Activated T-helper 2 cell treated with anti-CD3 and anti-CD28 coated beads, Interferon-gamma antibody, Interleukin-2, Interleukin-4, amounts not matched to agents 10 μg/mL and 5 μg/mL and 100 μg/mL, durations not matched to agents 14 hours and 24 hours and 36 hours (primary cell): ENCODE measurements at places on chromosomes 12 and 14. TPM values are rescaled to one million over a fixed set of nuclear protein-coding genes. Genes with fewer than 3 reads are reported as not detected.

Gene BMAL2
- total RNA-seq, result 58.9 and 59.6 TPM in 2 replicates

Gene IGF1
- total RNA-seq, result 1.6 and 2.0 TPM in 2 replicates

Gene CCDC177
- total RNA-seq, result 0.05 TPM in 1 of 2 replicates, not detected in the other

Gene IL31
- 54.3 and 55.9 TPM in 2 replicates for total RNA-seq

Gene SERPINA10
- total RNA-seq, result not detected in 2 replicates

Gene TAS2R9
- total RNA-seq, result not detected in 2 replicates

Gene NXPH4
- total RNA-seq, result 0.82 and 0.90 TPM in 2 replicates

Gene NANOG
- total RNA-seq, result not detected in 2 replicates

GRCh38 chr12:128783129-128783574 lies 40.6 kb downstream of the SLC15A4 start:
- H3K36me3 ChIP-seq, result no peaks in the 10 kb centered on the region
- H3K4me1 ChIP-seq, result peaks cover 8% of the 10 kb centered on the region

DNA sequence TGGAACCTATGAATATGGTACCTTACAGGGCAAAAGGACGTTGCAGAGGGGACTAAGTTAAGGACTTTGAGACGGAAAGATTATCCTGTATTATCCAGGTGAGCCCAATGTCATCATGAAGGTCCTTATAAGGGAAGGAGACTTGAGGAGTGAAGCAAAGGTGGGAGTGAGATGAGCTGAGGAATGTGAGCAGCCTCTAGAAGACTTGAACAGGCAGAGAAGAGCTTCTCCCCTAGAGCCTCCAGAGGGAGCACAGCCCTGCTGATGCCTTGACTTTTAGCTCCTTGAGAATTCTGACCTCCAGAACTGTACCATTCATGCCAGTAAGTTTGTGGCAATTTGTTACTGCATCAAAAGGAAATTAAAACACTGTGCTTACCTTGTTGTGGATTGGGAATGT lies 41.8 kb upstream of the DCD start:
- H3K4me3 ChIP-seq, result no peak overlapping the region
- H3K27me3 ChIP-seq, result peaks cover 29% of the 10 kb centered on the region

DNA sequence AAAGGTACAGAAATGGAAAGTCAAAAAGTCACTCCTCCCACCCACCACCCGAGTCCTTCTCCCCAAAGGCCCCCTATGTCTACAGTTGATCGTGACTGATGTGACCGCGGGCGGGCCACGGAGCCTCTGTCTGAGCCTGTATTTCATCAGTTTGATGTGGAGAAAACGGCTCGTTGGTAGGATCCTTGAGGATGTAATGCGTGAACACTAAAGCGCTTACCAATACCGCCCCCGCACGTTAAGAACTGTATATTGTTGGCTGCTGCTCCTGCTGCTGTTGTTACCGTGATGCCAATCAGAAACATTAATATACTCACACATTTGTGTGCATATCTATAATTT lies 24.6 kb upstream of the UBC start:
- H3K4me3 ChIP-seq, result no peak overlapping the region
- peak; percentile 51 for DNase-seq
- peaks cover 11% of the 10 kb centered on the region for H3K36me3 ChIP-seq
- no peaks in the 10 kb centered on the region for H3K27me3 ChIP-seq

DNA sequence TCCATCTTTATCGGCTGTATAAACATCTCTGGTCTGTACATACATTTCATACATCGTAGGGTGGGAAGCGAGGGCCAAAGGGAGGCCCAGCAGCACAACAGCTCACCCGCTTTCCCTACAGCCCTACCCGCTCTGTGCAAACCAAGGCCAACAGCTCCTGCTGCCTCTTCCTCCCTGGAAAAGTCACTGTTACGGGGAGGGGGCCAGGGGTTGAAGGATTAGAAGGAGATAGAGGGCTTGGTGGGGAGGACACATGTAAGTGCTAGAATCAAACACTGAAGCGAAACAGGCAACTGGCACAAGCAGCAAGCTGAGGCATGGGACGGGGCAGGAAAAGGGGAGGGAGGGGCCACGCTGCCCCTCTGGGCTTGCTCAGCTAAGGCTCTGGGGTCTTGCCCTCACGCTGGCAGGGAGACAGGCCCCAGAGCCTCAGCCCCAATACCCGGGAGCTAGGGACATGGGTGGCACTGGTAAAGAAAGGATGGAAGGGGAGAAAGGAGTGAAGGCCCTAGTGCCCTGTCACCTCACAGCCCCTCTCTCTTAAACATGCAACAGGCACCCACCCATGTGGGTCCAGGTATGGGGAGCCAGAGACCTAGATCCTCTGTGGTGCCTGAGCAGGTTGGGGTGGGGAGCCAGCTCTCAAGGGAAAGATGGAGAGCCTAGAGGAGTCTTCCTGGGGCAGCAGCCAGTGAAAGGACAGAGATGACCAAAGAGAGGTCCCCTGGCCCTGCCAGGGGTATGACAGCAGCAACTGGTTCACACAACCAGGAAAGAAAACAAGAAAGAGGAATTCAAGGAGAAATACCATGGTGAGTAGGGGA lies 14.4 kb downstream of the SPRYD3 start:
- DNase-seq, result no peak
- peaks cover 3% of the 10 kb centered on the region for H3K4me1 ChIP-seq
- H3K36me3 ChIP-seq, result peaks cover 34% of the 10 kb centered on the region
- H3K4me3 ChIP-seq, result no peak overlapping the region
- H3K27ac ChIP-seq, result no peak overlapping the region

- DNase-seq, result no peak
- H3K27ac ChIP-seq, result no peak overlapping the region
- H3K4me3 ChIP-seq, result no peak overlapping the region
- no peaks in the 10 kb centered on the region for H3K36me3 ChIP-seq
- no peaks in the 10 kb centered on the region for H3K27me3 ChIP-seq
Observed at GRCh38 chr12:80589077-80589476, 118.4 kb upstream of the MYF6 start.

DNA sequence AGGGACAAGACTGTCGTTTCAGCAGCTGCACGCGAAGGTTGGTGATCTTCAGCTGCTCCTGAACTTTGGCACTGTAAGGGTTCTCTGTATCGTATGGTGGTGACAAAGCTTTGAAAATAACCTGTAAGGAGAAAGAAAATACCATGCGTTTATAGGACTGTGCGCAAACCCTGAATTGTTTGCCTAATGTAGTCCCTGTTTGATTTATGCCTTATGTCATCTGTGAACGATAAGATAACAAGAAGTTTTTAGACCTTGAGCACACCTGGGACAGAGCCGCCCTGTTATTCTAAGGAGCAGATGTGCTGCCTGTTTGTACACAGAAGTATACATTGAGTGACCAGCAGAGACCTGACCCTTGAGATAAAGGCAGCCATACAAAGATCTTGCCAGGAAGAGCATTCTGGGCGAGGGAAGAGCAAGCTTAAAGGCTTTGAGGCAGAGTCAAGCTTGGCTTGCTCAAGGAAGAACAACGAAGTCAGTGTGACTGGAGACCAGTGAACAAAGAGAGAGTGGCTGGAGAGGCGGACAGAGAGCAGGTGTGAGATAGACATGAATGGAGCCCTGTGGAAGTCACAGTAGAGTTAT lies 52.4 kb downstream of the NTN4 start:
- no peak overlapping the region for H3K4me3 ChIP-seq
- H3K27me3 ChIP-seq, result no peaks in the 10 kb centered on the region
- H3K27ac ChIP-seq, result no peak overlapping the region
- no peaks in the 10 kb centered on the region for H3K4me1 ChIP-seq

GRCh38 chr12:63857771-63858670 lies 13.5 kb downstream of the SRGAP1 start:
- DNase-seq, result no peak
- no peaks in the 10 kb centered on the region for H3K4me1 ChIP-seq
- H3K36me3 ChIP-seq, result no peaks in the 10 kb centered on the region
- H3K27me3 ChIP-seq, result peaks cover 3% of the 10 kb centered on the region
- H3K27ac ChIP-seq, result no peak overlapping the region

DNA sequence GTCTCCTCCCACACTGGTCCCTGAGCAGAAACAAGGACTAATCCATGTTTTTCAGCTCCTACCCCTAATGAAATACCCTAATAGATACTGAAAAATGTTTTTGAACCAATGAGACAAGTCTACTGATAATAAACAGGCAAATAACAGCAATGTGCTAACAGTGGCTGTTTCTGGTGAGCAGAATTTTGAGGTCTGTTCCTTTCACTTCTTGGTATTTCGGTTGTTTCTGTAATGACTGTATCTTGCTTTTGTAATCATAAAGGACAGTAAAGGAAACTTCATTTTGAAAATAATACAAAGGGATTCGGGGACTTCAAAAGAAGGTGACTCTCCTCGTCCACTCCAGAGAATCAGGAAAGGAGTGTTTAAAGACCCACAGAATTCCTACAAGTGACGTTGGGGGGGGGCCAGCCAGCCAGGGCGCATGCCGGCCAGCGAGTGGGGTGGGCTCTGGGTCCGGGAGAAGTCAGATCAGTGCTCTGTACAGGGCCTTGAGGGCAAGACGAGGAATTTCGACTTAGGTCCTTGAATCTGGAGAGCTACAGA lies 1.1 kb upstream of the CD9 start:
- peaks cover 32% of the 10 kb centered on the region for H3K27me3 ChIP-seq
- no peak for DNase-seq
- peaks cover 23% of the 10 kb centered on the region for H3K4me1 ChIP-seq
- H3K4me3 ChIP-seq, result peak overlapping the region; percentile 41

GRCh38 chr12:108133482-108133881 lies 4.4 kb downstream of the WSCD2 start:
- no peak overlapping the region for H3K27ac ChIP-seq

DNA sequence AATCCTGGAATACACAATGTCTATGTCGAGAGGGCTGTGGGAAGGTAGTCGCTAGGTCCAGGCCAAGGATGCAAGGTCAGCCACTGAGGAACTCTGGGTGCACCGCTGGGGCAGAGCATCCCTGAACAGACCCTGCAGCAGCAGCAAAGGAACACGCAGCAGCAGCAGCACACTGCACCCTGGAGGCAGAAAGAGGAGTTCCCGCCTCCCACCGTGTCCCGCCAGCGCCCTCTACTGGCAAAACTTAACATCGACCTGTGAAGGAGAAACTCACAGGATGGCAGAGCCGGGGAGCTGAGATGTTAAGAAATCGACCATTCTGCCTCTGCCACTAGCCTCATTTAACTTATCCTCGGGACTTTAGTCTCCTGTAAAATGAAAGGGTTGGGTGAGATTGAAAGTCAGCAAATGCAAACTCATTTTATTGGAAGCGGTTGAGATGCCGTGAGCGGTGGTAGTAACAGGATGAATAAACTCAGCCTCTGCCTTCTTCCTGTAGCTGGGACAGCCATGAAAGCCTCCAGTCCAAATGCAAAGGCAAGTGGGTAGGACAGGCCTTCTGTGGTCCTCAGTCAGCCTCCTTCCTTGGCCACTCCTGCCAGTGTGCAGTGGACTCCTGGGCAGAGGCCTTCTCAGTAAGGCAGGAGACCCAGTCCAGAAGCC lies 45.6 kb downstream of the STAB2 start:
- no peaks in the 10 kb centered on the region for H3K36me3 ChIP-seq
- no peak overlapping the region for H3K27ac ChIP-seq
- peaks cover 3% of the 10 kb centered on the region for H3K27me3 ChIP-seq
- H3K4me1 ChIP-seq, result no peaks in the 10 kb centered on the region

GRCh38 chr12:91009319-91009950 lies 4.7 kb upstream of the EPYC start:
- no peak for DNase-seq
- peaks cover 23% of the 10 kb centered on the region for H3K4me1 ChIP-seq
- H3K36me3 ChIP-seq, result no peaks in the 10 kb centered on the region
- H3K4me3 ChIP-seq, result no peak overlapping the region
- peaks cover 31% of the 10 kb centered on the region for H3K27me3 ChIP-seq
- no peak overlapping the region for H3K27ac ChIP-seq

DNA sequence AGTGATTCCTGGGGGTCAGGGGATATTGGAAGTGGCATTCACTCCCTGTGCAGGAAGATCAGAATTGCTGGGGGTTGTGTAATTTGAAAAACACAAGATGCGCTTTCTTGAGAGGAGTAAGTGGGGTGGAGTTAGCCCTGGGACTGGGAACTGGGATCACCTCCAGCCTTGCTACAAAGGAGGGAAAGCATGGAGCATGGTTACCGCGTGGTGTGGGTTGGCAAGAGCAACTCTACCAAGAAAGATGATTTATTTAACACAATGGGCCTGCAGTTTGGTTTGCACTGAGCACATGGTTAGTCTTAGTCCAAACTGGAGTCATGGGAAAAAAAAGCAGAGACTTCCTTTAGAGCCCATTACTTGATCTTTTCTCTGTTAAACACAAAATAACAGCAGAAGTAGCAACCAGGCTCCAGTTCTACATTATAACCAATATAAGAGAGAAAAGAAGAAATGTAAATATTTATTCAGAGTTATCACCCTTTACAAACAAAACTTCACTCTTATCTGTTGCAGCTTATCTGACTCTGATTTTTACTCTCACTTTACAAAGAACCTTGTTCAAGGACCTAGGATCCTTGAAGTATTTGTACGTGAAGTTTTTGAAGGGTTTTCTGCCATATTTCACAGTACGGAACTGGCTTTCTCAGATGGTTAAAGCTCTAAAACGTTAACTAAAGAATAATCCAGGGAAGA lies 2.1 kb upstream of the NIN start:
- peaks cover 19% of the 10 kb centered on the region for H3K36me3 ChIP-seq
- H3K4me3 ChIP-seq, result no peak overlapping the region
- H3K27ac ChIP-seq, result no peak overlapping the region
- peaks cover 46% of the 10 kb centered on the region for H3K4me1 ChIP-seq

DNA sequence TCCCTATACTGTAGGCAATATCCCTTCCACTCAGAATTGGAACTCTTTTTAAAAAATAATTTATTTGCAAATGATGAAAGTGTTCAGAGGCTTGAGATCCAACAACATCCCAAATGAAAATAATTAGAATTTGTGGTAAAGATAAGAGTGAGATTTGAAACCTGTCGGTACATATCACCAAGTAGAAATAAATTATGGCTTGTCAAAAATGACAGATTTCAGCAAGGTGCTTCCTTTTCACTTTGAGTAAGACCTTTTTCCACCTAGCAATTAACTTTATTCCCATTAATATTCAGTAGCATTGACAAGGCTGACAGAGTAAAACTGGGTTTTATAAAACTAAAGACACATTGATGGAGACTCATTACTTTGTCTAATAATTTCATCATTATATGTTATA lies 107.7 kb upstream of the PRKD1 start:
- no peak for DNase-seq
- no peak overlapping the region for H3K4me3 ChIP-seq
- no peak overlapping the region for H3K27ac ChIP-seq
- H3K4me1 ChIP-seq, result no peaks in the 10 kb centered on the region
- no peaks in the 10 kb centered on the region for H3K36me3 ChIP-seq
- H3K27me3 ChIP-seq, result no peaks in the 10 kb centered on the region

GRCh38 chr12:102197789-102198188 lies at the start of gene PMCH:
PMCH (minus strand) TSS chr12:102197833; CDS start chr12:102197770, 63 bp downstream.
- DNase-seq, result no peak
- H3K4me1 ChIP-seq, result peaks cover 38% of the 10 kb centered on the region
- peak within 1 kb of the TSS; percentile 73 for H3K27ac ChIP-seq
- peaks cover 37% of the 10 kb centered on the region for H3K36me3 ChIP-seq
- H3K27me3 ChIP-seq, result no peaks in the 10 kb centered on the region

DNA sequence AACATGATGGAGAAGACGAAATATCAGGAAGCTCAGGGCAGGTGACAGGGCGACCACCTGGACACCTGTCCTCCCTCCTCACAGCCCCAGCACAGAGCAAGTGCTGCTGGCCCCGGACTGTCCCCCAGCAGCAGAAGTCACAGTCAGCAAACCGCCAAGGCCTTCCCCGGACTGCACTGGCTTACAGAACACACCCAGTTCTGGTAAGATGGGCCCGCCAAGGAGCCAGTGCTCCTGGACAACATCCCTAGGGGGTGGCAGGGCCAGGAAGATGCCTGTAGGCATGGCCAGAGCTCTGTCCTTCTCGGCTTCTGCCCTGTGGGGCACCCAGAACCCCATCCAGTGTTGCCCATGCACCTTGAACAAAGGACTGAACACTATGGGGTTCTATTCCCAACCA lies 77.9 kb downstream of the BCL11B start:
- peaks cover 32% of the 10 kb centered on the region for H3K36me3 ChIP-seq
- no peak for DNase-seq
- H3K4me3 ChIP-seq, result no peak overlapping the region
- no peaks in the 10 kb centered on the region for H3K27me3 ChIP-seq
